ENCODE measurements at places on chromosomes 3 and 15. TPM values are rescaled to one million over a fixed set of nuclear protein-coding genes. Genes with fewer than 3 reads are reported as not detected.

Gene CFAP92
- total RNA-seq: not detected

Gene SMCO1
- not detected for total RNA-seq

Gene MEX3B
- total RNA-seq: 0.51 TPM

Gene C3orf33
- total RNA-seq: 2.1 TPM

Gene SCAMP5
- total RNA-seq: not detected

Gene BLM
- 41.0 TPM for total RNA-seq

Gene PPP1R14D
- total RNA-seq: not detected

Gene RAB43
- 62.5 TPM for total RNA-seq

- no peak for DNase-seq
These were observed 370.2 kb upstream of the ZNF385D start for GRCh38 chr3:22121068-22121701.

GRCh38 chr3:73955494-73956070 lies 330.8 kb upstream of the PDZRN3 start:
- DNase-seq: no peak

- no peak for DNase-seq
These were observed 96.6 kb downstream of the LRIG1 start for GRCh38 chr3:66404197-66404596.

GRCh38 chr15:31482122-31482922 lies 155.7 kb downstream of the KLF13 start:
- DNase-seq: peak; percentile 32

GRCh38 chr3:122263974-122264588 lies 61.0 kb upstream of the CSTA start:
- DNase-seq: no peak

- DNase-seq: no peak
These were observed 50.4 kb upstream of the SYN2 start for GRCh38 chr3:11953778-11954177.

- no peak for DNase-seq
These were observed 18.0 kb downstream of the RMDN3 start for GRCh38 chr15:40737048-40737447.

DNA sequence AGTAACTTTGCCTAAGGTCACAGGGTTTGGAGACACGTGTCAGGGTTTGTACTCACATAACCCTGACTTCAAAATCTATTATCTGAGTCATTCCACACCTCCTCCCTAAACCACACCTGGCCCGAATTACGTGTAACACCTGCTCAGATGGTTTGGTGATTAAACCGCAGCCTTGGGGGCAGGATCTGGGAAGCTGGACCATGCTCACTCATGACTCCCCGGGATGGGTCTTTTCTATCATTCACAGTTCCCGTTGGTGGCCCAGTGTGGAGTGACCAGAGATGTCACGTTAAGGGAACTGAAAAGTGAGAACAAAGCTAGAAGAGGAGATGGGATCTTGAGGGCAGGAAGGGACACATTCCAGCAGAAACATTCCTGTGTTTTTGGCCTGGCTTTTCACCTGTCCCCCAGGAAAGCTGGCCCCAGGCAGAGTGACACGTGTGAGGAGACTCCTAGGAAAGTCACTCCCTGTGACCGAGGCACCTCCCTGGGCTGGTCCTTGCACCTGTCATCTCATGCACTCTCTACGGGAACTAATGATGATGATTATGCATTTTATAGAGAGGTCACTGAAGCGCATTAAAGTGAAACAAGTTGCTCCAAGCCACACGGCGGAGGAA lies 75.4 kb upstream of the POMGNT2 start:
- DNase-seq: peak; percentile 47

- DNase-seq: no peak
These were observed 62.0 kb downstream of the MSL2 start for GRCh38 chr3:136134091-136134490.

DNA sequence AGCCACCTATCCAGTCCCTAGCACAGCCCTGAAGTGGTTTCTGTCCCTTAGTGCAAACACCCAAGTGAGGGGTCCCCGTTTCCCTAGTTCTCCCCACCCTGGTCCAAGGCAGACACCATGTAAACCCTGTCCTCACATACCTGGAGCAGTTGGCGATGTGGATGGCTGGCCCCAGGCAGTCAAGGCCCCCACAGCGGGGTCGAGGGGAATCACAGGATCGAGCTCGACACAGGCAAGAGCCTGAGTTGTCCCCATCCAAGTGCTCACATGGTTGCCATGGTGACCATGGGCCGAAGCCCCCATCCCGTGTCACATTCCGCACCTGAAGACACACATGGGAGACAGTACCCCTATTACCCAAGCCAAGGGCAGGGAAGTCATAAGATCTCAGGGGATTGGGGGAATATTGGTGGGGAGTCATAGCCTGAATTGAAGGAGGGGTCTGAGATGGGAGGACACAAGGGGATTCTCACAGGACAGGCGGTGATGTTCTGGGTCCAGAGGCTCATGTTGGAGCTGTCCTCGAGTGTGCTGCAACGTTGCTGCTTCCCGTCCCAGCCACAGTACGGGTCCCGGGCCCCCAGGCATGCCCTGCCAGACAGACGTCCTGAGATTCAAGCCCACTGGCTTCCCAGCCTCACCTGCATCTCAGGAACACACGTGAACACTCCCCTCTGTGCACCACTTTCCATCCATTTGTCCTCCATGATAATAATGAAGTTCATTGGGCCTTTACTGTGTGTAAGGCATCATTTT lies 112.1 kb downstream of the SEMA5B start:
- DNase-seq: no peak

DNA sequence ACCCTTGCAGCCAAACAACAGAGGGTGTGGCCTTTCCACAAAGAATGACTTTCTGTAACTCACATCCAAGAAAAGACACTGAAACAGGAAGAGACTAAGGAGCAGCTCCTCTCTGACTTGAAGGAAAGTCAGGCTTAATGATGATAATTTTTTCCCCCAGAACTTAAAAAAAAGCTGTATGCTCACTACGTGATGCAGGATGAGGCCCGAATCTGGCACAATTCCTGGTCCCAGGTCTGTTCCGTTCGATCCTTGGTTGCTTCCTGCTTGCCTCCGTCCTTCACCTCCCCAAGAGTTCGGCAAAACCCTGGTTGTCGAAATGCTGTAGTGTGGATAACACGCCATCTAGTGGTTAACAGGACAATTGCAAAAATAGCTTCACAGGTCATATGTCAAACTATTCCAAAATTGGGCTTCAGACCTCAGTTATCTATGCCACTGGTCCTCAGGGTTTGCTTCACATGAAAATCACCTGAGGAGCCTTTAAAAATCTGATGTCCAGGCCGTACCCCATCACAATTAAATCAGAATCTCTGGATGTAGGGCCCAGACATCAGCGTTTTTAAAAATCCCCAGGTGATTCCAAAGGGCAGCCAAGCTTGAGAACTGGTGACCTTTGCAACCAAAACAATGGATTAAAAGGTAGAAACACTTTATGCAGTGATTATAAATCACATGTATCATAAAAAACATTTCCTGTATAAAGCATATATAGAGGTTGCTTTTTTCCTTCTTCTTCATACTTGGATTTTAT lies 28.1 kb upstream of the SYNM start:
- no peak for DNase-seq

DNA sequence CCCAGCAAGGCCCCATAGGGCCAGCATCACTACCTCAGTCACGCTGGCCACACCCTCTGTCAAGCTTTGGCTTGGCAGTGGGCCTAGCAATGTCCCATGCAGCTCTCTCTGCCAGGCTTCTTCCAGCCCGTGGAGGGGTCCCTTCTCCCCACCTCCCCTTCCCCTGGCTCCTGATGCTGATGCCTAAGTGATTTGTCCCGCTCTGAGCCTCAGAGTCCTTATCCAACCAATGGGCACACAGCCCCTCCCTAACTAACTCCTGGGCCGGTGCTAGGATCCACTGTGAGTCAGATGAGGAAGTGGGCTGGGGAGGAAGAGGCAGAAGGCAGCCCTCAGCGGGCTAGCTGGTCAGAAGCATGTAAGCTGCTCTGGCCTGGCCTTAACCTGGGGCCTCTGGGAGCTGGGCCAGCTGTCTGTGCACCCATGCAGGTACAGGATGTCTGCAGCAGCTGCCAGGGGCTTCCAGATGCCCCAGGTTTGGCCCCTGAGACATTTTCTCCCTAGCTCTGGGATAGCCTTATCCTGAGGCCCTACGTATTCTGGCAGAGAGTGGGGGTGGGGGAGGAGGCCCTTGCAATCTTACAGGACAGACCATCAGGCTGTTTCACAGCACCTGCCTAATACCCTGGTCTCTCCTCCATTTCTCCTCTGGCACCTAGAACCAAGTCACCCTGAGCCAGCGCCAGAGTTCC lies 740 bp upstream of the ZBTB47 start:
- no peak for DNase-seq

DNA sequence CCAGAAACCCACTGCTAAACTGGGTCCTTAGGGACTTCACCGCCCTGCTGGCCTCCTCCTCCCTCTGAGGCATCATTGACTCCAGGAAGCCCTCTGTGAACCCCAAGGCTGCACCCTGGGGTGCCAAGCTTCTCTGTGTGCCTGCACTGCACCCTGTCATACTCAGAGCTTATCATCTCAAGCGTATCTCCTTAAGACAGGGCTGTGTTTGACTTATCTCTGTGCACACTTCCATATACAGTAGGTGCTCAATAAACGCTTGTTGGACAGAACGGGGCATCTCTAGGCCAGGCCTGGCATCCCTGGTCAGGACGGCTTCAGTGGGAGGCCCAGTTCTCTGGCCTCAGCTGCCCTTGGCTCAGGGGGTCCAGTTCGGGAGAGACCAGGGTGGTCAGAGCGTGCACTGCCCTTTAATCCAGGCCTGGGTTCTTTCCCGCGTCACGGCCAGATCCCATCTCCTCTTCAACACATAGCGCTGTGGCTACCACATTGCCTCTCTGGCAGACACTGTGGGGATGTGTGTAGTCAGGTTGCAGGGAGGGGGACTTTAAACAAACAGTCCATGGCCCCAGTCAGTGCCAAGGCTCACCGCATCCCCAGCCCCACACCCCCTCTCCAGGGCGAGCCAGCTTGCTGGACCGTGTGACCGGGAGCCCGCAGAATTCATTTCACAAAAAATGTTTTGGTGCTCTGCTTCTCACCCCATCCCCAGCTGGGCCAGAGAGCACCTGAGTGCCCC lies 33.4 kb downstream of the MAGEF1 start:
- DNase-seq: no peak

DNA sequence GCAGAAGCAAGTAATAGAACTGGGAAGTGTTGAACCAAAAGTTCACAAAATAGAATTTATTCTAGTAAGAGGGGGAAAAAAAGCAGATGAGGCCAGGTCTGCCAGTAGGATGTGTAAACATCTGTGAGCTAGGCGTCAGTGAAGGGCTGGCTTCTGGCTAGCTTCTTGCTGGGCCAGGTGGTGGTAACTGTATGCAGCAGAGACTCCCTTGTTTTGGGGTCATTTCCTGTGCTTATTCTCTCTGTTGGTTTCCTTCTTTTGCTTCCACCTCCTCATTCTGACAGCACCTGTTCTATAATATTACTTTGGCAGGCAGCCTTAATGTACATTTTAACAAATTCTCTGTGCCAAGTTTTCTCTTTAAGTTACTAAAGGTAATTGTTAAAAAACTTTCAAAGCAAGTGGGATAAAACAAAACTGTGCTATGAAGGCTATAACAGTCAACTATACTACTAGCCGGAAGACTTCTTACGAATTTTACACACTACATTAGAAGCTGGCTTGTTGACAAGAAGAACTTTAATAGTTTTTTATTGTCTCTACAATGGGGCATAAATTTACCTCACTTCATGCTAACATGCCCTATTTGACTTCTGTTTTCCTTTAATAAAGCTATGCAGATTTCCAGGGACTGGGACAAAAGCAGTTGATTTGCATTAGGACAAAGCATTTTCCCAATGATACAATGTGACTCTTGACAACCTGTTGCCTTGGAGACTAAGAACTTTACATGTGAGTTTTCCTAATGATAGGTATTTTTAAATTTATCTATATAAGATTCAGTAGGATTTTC lies 318.8 kb upstream of the NAALADL2 start:
- DNase-seq: no peak

DNA sequence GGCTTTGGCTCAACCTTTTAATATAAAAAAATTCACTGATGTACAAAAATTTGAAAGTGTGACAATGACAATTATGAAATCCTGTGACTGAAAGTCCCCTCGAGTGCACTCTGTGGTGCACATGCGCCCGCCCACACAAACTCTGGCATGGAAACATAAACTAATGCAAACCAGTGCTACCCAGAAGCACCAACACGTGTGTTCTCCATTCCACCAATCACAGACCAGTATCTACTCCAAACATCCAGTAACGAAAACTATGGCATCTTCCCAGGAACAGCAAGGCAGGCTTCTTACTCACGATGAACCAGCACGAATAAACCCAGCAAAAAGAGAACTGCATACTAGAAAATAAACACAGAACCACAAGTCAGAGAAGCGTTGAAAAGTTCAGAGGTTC lies 11.7 kb upstream of the NMB start:
- DNase-seq: no peak

DNA sequence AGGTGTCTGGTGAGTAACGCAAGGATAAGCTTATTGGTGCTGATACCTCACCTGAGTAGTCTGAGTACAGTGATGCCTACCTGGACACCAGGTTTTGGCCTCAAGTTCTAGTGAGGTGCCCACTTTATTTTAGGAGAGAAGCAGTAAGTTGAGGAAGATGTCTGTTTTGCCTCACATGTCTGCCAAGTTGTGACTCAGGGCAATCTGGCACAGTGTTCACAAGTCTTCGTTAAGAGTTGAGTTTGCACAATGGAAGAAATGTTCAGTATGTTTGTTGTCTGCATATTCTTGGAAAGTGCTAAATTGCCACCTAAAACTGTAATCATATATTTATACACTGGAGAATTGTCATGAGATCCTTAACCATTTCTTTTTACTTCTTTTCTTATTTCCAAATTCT lies 122.2 kb downstream of the KCNH8 start:
- DNase-seq: no peak

DNA sequence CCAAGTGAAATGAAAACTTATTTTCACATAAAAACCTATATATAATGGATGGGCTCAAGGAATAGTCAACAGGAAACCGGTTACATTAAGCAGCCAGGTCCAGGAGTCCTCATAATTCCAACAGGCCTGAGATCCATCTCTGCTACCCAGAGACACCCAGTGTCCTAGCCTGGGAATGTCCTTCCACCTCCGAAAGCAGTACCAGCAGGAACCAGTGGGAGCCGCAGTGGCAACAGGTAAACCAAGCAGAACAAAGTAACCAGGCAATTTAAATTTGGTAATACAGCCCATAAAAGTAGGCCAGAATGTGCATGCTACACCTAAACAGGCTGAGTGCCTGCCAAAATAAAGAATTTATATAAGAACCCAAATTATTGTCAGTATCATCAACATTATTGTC lies 195.6 kb downstream of the ZBBX start:
- no peak for DNase-seq

- no peak for DNase-seq
These were observed 29.4 kb downstream of the RPN1 start for GRCh38 chr3:128621234-128621633.

DNA sequence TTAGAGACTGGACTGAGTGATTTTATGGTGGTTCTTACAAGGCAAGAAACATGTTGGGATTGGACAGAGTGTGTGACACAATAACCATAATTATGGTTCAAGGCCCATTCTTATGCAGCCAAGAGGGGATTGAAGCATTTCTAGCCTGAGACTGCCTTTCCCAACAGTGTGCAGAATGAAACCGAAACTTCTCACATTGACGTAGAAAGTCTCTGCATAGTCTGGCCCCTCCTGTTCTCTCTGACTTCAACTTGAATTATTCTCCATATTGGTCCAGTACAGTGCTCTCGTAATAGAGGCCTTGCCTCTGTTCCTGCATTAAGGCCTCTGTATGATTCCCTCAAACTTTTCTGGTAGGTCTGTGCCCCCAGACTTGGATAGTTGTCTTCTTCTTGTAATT lies 138.3 kb downstream of the DIPK2A start:
- DNase-seq: no peak

Measured in activated naive CD8-positive, alpha-beta T cell treated with anti-CD3 and anti-CD28 coated beads, Interleukin-2, amount 10 ng/mL, durations not matched to agents 7 days and 5 days (primary cell).